Cerebellar nuclear complex (tissue), 1 donor: ENCODE measurements at places on chromosomes 12 and 14.

DNA sequence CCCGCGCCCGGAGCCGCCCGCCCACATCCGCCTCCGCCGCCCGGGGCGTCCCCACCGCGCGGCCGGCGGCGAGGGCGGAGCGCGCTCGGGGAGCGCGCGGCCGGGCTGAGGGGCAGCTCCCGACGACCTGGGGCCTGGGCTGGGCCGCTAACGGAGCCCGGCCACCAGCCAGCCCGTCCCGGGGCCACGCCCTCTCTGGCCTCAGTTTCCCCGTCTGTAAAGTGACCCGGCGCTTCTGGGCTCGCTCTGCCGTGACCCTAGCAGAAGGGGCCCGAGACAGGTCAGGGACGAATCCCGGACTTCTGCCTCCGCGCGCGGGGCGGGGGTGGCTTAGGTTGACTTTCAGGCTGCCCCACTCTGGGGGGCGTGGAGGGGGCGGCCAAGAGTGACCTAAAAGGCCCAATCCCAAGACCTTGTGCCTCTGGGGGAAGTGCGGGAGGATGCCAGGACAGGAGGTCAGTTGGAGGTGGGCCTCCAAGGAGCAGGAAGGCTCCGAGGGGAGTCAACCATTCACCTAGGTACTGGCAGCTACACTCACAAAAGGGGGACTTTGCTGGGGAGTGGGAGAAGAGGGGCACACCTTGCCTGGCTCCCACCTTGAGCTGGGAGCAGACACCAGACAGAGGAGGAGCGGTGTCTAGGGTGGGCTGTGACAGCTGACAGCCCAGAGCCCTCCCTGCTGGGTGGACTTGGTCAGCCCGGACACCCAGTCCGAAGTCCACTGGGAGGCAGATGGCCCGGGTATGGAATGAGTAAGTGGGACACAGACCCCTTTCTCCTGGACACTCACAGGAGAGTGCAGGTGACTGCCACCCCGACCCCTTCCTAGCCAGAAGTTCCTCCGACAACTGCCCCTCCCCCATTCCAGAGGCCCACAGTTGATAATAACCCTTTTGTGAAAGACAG, 486 bp upstream of the AKT1 start:
- no peak for DNase-seq

GRCh38 chr12:54680374-54680773, 32.2 kb upstream of the DCD start:
- no peak for DNase-seq

- no peak for DNase-seq
These were observed 366.2 kb upstream of the KITLG start for GRCh38 chr12:88946372-88946997.

- no peak for DNase-seq
These were observed 74.4 kb upstream of the ANO4 start for GRCh38 chr12:100720016-100720654.

GRCh38 chr14:80216818-80217217, 5.5 kb upstream of the DIO2 start:
- no peak for DNase-seq

DNA sequence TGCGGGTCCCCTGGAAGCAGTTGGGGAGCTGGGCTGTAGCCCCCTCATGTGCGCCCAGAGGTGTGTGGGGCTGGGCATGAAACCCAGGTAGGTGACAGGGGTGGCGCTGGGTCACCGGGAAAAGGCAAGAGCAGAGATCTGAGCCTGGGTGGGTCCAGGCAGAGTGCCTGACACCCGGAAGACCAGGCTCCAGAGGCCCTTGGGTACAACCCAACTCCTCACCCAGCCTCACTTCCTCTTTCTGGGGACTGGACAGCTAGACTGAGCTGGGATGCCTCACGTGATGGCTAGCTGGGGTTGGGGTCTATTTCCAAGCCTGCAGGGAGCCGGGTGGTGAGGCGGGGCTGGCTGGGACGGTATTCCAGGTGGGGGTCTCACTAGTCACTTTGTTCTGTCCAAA, 16.3 kb upstream of the CYP46A1 start:
- DNase-seq = no peak

GRCh38 chr12:5737778-5738177, 207.3 kb downstream of the ANO2 start:
- no peak for DNase-seq

DNA sequence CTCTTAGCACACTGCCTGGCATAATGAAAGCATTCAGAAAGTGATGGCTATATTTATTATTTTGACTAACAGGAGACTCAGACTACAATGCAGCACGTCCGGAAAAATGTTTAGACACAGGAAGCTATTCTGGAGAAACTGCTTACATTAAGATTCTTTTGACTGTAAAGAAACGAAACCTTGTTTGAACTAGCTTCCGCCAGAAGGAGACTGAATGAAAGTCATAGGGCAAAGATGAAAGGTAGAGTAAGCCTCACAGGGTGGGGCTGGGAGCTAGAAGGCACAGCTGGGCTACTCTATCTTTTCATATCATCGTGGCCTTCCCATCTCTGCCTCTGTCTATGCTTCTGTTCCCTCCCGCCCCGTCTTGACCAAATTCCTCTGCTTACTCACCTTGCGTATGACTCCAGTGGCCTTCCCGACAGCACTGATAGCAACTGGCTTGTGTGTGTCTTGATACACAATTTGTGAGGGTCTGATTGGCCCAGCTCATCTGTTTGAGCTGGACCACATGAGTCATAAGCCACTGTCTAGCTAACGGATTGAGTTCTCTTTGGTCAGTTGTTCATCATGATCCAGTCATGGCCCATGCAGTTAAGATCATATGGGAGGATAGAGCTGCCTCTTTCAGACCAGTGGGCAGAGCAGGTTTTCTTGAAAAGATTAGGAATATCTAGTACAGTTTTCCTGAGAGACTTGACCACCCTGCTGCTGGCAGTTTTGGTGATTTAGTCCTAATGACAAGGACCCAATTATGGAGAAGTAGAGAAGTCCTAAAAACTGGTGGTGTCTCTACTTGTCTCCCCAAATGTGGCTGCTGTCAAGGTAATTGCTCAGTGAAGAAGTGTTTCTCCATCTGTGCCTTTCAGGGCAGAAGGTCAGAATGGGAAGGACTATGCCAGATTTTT, 151.5 kb upstream of the SLC38A2 start:
- no peak for DNase-seq
